ENCODE measurements at places on chromosomes 11 and 22. TPM values are rescaled to one million over a fixed set of nuclear protein-coding genes. Genes with fewer than 3 reads are reported as not detected.

DNA sequence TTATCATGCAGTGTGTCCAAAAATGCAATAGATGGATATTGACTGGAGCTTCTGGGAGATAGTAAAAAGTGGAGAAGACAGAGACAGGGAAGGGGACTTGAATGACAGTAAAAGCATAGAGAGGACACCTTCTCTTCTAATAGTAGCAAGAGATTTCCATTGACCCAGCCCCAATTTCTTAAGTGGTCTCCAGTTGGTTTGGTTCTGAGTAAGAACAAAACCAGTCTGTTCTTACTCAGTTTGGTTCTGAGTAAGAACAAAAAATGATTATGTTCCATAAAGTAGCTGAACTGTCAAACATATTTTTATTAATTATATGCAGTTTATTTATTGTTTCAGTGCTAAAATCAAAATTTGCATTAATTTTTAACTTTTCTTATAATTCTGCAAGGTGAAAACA, 316.8 kb upstream of the MPPED2 start:
- DNase-seq, result no peak

DNA sequence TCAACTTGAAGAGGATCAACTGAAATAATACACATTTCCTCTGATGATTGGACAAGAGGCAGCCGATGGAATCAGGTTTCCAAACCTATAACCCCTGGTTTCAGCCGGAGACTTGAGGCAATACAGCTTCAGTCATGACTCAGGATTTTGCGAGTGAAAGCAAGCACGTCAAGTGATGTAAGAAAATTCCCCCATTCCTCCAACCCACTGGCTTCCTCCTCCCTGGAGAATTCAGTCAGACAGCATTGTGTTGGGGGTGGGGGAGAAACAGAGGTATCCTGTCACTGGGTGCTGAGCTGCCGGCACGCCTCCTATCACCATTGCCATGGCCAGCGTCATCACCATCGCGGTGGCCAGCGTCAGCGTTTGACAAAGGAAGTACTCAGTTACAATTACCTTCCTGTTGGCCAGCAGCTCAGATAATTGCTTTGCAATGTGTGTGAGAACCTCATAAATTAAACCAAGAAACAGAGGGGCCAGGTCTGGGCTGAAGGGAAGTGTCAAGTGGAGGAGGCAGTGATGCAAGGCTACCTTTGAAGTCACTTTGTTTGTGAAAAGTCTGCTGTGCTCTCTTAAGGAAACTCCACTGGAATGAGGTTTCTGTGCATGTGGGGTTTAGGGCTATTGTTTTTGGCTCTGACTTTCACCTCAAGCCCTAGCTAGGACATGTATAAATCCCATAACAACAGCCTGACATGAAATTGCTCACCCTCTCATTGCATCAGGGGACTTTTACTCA, 50.2 kb downstream of the LIF start:
- peak; percentile 88 for DNase-seq

DNA sequence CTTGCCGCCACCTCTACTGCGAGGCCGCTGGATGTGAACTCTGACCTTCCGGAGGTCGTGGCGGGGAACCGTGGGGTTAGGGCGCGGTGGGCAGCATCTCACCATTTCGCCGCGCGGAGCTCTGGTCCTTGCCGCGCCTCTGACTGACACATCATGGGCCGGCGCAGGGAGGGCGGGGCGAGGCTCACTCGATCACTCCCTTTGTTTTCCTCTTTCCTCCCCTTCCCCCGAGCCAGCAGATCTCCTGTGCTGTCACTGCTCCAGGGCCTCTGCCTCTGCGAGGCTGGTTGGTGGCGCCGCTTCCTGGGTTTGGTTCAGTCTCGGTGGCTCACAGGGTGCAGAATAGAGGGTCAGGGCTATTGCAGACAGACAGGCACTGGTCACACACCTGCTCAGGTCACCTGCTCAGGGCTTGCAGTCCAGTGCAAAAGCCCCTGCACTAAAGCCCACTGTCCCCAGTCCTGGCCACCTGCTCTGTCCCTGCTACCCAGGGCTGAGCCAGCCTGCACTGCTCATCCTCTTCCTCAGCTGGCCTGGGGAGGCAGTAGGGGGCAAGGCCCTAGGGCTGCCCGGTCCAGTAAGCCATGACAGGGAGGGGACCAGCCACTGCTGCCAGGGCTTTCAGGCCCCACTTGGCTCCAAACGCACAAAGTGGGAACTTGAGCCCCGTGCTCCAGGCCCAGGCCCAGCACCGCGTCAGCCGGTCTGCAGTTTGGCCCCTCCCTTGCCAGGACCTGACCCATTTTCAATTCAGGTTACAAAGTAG, 36.2 kb downstream of the PISD start:
- DNase-seq, result peak; percentile 66

DNA sequence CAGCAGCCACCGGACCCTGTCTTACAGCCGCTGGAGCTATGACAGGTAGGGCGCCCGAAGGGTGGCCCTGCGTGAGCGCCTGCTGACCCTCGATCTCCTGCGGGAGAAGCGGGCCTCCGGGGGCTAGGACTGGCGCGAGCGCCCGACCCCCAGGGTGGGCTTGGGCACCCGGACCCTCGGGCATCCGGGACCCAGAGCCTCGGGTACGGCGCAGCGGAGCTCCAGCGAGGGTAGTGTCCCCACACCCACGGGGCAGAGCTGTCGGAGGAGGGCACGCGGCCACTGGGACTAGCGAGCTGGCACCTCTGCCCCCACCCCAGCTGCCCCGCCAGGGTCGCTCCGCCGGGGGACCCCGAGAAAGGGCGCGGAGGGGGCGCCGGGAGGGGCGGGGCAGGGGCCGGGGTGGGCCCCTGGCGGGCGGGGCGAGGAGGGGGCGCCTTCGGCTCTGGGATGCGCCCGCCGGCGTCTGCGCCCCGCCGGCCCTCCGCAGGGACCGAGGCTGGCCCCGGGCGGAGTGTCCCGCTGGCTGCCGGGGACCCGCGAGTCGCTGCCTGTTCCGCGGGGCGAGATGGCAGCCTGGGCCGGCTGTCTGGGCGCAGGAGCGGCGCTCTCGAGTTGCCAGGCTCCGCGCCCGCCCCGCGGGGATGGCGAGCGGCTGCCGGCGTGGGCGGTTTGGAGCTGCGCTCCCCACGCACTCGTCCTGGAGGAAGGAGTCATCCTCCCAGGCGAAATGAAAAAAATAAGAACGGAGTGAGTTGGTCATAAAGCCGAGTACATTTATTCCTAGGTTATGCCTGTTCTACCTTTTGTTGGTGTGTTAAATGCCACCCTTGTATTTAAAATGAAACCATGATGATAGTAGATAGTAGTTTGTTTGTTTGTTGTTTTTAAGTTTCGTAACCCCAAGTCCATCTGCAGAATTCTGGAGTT, 32.4 kb downstream of the EIF3F start:
- no peak for DNase-seq

GRCh38 chr11:126926376-126926791, 74.2 kb downstream of the KIRREL3 start:
- no peak for DNase-seq

DNA sequence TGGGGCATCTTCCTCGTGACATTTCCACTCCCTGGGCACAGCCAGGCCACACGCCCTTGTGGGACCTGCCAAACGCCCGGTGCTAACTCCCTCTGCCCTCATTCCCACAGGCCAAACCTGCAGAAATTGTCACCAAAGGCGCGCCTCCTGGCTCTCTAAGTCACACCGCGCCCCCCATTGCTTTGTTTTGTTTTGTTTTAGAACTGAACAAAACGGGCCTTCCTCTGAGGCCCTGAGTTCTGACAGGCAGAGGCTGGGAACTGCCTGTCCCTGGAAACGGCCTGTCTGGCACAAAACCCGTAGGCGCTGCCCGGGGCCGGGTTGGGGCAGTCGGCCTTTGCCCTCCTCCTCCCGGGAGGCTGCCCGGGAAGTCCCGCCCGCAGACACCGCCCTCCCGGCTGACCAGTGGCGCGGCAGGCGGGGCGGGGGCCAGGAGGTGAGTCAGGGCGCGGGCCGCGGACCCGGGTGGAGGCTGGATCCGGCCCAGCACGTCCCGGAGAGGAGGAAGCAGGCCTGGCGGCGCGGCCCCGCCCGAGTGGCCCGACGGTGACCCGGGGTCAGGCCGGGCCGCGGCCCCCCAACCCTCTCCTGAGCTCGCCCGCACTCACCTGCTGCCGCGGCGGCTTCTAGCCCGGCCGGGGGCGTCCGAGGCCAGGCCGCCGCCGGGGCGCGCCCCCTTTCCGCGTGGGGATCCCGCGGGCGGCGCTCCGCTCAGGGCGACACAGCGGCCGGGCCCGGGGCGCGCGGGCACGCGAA, 465 bp downstream of the SUN2 start:
- DNase-seq, result peak; percentile 97

DNA sequence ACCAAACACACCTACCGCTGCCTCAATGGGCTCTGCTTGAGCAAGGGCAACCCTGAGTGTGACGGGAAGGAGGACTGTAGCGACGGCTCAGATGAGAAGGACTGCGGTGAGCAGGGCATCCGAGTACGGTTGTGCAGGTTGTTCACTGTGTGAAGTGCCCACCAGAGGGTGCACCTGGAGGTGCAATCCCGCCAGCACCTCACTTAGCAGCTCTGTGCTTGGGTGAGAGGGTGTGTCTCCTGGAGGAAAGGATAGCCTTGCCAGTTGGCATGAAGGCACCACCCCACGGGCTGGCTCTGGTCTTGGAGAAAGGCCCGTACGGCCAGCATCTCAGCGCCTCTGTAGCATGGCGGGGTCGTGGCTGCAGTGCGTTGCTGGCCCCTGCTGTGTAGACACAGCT, 39.4 kb downstream of the ST14 start:
- no peak for DNase-seq

GRCh38 chr22:22761963-22762772, 117.8 kb downstream of the GGTLC2 start:
- DNase-seq, result no peak

DNA sequence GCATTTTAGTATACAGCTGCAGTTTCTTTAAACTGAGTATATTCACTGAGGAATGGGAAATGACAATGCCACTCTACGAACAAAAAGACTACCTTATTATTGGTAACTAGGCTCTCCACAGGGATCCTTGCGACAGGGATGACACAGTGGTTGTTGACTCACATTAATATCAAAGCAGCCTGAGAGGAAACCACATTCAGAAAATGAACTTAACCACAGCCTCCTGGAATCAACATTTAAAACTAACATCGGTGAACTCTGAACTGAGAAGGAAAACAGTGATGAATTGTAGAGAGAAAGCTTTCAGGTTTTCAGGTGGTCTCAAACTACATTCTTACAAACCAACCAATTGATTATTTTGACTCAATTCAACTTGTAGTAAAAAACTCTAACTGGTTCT, 90.3 kb upstream of the MTMR2 start:
- no peak for DNase-seq

DNA sequence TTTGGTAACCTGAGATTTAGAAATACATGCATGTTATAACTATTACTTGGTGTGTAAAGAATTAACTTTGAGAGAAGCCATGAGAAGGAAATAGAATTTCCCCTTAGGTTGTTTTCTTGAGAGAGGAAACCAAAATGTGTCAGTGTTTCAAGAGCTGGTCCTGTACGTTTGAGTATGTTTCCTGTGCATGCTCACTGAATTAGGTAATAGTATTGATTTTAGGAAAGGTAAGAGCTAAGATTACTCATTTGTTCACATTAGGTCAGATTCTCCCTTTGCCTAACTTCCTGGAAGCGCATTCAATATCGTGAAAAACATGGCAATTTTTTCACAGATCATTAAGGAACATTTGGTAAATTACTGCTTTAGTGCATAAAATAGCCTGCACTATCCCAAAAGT, 49.3 kb upstream of the RDX start:
- DNase-seq, result no peak

GRCh38 chr11:20087118-20087521, 73.2 kb downstream of the DBX1 start:
- no peak for DNase-seq

- no peak for DNase-seq
Measured at GRCh38 chr11:117696540-117696939, 100.5 kb downstream of the DSCAML1 start.

DNA sequence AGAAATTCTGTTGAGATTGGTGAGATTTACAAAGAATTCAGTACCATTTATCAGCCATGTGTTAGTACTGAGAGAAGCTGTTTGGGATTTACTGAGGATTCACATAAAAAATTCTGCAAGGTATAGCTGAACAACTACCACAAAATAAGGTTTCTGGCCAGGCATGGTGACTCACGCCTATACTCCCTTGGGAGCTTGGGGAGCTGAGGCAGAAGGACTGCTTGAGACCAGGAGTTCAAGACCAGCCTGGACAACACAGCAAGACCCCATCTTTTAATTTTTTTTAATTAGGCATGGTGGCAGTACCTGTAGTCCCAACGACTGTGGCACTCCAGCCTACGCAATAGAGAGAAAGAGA, 86.7 kb downstream of the SIK3 start:
- DNase-seq, result no peak

- DNase-seq, result no peak
Measured at GRCh38 chr11:23211221-23211620, 350.9 kb upstream of the CCDC179 start.

GRCh38 chr11:111776398-111777093, 10.4 kb upstream of the PPP2R1B start:
- DNase-seq, result no peak

DNA sequence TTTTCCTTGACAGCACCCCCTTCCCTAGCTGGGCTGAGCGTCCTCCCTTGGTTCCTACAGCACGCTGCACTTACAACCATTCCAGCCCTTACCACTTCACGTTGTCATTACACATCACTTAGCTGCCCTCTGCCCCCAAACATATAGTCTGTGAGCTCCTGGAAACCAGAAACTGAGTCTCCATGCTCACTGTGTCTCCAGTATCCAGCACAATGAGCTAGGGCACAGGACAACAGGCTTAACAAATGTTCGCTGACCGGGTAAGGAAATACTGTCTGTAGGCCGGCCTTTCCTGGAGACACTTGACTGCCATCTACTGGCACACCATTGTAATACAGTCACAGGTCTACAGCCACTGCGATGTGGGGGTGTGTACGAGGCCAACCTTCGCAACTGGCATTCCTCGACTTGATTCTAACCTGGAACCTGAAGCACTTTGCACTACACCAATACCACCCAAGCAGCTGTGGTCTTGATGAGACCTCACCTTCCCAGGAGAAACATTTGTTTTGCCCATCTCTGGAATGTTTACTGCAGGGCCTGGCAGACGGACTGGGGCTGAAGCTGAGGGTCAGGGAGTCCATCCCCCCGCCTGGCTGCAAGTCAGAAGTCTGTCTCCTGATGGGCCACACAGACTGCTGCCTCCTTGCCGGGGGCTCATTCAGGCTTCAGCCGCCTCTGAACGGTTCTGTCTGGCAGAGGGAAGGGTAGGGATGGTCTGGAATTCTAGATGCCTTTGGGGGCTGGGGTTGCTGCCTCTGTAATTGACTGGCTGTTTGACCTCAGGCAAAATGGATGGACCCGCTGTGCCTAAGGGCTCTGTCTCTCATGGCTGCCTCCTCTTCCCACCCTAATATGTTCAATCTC, 72.0 kb downstream of the SYN3 start:
- DNase-seq, result peak; percentile 52

ARHGEF17 gene
- total RNA-seq, result 51.5 TPM

RIC3 gene
- 11.1 TPM for total RNA-seq

TRIM44 gene
- 34.0 TPM for total RNA-seq

RAB38 gene
- 0.73 TPM for total RNA-seq

DCHS1 gene
- 9.6 TPM for total RNA-seq
